ENCODE measurements at places on chromosomes 11 and 22.
A peak's percentile ranks its signal among the peaks of the same experiment; 100 is the strongest.

- no peak for DNase-seq
Observed at GRCh38 chr22:45483918-45484499, 18.7 kb upstream of the FBLN1 start.

- no peak for DNase-seq
Observed at GRCh38 chr11:72598466-72598865, 75.8 kb downstream of the PDE2A start.

- DNase-seq = no peak
Observed at GRCh38 chr11:8016440-8016839, 29.3 kb downstream of the EIF3F start.

DNA sequence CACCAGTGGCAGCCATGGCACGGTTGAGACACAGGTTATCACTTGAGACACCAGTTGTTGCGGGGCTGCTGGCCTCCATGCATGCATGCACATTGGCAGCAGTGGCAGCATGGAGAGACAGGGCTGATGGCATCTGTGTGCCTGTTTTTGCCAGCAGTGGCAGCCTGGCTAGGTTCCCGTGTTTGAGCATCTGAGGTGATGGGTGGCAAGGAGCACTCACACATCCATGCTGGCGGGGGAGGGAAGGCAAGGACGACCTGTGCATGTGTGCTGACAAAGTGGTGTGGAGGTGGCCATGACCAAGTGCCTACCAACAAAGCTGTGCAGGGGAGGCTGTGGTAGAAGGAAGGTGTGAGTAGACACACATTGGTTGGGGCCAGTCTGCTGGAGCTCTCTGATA is 133.5 kb downstream of the CNTN5 start:
- DNase-seq = no peak

DNA sequence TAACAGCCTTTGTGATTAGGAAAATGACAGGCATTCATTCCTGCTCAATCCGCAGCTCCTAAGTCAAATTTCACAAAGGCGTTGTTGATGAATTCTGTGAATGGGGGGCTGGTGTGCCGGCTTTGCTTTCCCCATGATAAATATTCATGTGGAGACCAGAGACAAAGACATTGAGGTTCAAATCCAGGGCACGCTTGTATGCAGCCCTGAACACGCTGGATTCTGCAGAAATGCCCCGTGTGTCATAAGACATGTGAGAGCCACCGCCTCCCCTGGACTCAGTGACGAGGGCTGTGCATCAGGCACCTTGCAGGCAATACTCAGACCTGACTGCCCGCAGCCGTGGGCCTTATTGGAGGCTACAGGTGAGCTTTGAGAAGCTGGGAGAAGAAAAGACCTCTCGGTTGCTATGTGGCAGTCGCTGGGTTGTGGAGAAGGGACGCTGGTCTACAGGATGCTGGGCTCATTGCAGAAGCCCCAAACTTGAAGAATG is 906.2 kb downstream of the BRD1 start:
- no peak for DNase-seq

GRCh38 chr11:44615913-44616791 is 50.7 kb downstream of the CD82 start:
- no peak for DNase-seq

DNA sequence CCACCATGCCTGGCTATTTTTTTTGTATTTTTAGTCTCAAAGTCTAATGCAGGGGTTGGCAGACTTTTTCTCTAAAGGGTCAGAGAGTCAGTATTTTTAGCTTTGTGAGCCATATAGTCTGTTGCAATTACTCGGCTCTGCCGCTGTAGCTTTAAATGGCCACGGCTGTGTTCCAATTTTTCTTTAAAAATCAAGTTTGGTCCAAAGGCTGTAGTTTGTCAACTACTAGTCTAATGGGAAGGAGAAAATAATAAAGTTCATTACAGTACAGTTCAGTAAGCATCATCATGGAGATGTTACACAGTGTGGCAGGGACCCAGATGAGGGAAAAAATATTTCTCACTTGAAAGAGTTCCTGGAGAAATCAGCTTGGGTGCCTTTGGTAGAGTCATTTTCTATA is 107.6 kb downstream of the CSNK2A3 start:
- DNase-seq = no peak

GRCh38 chr22:34834059-34834458 is 231.9 kb upstream of the ISX start:
- DNase-seq = no peak

- no peak for DNase-seq
Observed at GRCh38 chr11:25065746-25066145, 568.9 kb downstream of the LUZP2 start.

GRCh38 chr11:78828676-78829075 is 254.0 kb upstream of the NARS2 start:
- no peak for DNase-seq

GRCh38 chr22:23069502-23070357 is 589 bp upstream of the GNAZ start:
- peak; percentile 82 for DNase-seq

- no peak for DNase-seq
Observed at GRCh38 chr22:25551396-25551795, 13.1 kb upstream of the GRK3 start.

- no peak for DNase-seq
Observed at GRCh38 chr22:19619144-19620009, 94.9 kb upstream of the SEPTIN5 start.

GRCh38 chr22:36580846-36581245 is 51.9 kb upstream of the EIF3D start:
- no peak for DNase-seq

- DNase-seq = no peak
Observed at GRCh38 chr11:45933846-45934579, 11.6 kb downstream of the LARGE2 start.

DNA sequence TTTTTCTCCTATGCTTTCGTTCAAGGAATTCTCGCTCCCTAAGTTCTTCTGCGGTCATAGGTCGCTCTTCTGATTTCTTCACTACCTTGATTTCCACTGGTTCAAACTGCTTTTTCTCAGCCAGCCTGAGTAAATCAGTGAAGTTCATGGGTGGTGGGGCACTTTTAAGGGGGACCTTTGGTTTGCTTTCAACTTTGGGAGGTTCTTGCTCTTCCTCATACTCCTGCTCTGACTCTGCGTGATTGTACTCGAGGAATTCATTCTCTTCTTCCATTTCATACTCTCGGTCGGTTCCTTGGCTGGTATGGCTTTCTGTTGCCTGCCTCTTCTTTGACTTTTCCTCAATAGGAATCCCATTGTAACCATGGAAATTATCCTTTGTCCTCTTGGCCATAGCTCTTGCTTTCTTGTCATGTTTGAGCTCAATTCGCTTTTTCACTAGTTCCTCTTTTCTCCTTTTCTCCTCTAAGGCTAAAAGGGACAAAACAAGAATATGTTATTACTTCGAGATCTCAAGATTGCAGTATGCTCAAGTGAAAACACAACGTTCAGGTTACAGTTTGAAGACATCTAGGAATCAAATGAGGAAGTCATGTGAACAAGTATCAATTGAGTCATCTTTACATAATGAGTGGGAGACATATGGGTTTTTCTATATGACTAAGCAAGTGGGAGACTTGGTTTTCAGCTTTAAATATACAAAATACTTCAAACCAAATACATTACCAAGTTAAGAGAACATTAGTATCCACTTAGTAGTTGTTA is 16.2 kb downstream of the MISFA start:
- DNase-seq = no peak

DNA sequence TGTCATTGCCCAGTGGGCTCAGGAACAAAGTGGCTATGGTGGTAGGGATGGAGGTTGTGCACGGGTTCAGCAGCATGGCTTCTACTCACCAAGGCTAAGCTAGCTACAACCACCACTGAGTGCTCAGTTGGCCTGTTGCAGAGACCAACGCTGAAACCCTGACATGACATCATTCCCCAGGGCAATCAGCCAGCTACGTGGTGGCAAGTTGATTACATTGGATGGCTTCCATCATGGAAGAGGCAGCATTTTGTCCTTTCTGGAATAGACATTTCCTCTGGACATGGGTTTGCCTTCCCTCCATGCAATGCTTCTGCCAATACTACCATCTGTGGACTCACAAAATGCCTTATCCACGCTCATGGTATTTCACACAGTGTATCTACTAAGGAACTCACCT is 634.3 kb downstream of the OPCML start:
- DNase-seq = no peak

DNA sequence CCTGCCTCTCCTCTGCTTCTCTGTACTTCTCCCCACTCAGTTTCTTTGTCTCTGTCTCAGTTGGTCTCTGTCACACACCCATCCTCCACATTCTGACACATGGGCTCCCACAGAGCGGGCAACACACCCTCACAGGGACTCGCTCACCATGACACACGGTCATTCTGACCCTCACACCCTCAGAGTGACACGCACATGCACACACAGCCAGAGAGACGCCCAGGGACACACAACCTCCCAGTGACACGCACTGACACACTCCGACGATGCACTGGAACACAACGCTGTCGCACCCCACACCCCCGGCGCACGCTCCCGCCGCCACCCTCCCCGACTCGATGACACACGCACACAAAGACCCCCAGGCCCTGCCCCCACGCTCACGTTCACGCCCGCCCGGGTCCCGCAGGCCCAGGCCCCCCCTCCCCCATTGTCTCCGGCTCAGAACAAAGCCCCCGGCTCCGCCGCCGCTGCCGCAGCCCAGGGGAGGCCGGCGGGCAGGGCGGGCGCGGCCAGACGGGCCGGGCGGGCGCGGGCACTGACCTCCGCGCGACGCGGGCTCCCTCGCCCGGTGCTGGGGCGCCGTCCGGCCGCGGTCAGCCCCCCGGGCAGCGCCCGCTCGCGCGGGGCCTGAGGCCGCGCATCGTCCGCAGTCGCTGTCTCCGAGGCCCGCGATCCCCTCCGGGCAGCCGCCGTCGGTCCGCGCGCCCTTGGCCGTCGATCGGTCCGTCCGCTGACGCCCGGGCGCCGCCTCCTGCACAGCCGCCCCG is 404 bp downstream of the DCHS1 start:
- DNase-seq = no peak

DNA sequence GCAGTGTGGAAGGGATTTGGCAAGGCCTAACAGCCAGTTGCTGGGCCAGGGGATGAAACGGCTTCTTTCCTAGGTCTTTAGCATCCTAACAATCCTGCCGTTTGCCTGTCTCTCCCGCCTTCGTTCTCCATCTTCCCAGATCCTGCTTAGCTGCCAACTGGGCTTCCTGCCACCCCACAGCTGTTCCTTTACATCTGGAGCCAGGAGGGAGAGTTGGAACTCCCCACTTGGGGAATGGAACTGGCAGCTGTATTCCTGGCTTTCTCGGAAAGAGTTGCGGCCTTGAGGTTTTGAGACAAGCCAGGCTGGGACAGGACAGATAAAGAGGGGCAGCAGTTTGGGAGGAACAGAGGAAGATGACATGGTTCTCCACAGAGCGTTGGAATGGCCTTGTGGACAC is 59.6 kb downstream of the ST3GAL4 start:
- no peak for DNase-seq

- no peak for DNase-seq
Observed at GRCh38 chr22:30876221-30876751, 92.3 kb downstream of the MORC2 start.

GRCh38 chr11:47149782-47150181 is 26.9 kb downstream of the ARFGAP2 start:
- no peak for DNase-seq

DNA sequence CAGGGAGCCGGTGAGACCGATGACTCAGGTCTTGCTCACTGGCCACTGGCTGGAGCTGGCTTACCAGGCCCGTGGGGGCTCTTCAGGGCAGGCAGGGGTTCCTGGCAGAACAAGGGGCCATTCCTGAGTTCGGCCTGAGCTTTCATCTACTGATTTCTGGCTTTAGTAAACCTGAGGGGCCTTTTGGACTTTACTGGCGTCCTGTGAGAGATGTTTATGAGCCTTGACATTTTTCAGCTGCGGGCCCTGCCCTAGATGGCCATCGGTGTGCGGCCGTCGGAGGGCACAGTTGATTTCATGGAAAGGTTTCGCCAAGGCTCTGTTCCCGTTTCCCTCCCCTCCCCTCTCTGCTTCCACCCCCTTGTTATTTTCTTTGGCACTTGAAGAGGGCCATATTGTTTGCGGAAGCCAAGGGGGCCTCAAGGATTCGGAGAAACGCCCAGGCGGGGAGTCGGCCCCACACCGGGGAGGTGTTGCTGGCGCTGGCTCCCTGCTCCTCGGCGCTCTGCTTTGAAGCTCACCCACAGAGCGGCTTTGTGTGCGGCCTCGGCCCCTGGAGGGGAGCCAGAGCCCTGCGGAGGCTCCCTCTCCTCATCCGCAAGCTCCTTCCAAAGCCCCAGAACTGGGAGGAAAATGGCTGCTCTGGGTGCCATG is 17.7 kb downstream of the ELF5 start:
- DNase-seq = no peak

DNA sequence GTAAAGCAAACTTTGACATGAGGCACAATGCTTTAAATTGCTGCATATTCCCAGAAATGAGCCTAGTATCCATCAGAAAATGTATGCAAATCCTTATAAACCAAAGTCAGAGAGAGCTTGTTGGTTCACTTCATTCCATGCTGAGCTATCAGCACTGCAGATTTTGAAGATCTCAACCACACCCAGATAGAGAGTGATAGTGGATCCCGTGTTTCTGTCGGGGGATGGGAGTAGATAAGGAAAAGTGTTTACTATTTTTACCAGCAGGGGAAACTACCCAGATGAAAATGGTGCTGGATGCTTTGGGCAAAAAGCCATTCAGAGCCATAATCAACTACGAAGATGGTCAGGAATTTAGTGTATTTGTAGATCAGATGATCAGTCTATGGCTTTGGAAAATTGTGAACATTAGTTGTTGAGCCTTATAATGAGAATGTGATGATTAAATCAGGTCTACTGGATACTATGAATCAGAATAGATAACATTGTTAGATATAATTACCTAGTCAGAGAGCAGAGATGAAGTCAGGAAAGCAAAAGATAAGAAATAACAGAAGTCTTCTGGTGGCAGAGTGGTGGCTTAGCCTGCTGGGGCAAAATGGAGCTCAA is 10.8 kb downstream of the OR51B6 start:
- DNase-seq = no peak

DNA sequence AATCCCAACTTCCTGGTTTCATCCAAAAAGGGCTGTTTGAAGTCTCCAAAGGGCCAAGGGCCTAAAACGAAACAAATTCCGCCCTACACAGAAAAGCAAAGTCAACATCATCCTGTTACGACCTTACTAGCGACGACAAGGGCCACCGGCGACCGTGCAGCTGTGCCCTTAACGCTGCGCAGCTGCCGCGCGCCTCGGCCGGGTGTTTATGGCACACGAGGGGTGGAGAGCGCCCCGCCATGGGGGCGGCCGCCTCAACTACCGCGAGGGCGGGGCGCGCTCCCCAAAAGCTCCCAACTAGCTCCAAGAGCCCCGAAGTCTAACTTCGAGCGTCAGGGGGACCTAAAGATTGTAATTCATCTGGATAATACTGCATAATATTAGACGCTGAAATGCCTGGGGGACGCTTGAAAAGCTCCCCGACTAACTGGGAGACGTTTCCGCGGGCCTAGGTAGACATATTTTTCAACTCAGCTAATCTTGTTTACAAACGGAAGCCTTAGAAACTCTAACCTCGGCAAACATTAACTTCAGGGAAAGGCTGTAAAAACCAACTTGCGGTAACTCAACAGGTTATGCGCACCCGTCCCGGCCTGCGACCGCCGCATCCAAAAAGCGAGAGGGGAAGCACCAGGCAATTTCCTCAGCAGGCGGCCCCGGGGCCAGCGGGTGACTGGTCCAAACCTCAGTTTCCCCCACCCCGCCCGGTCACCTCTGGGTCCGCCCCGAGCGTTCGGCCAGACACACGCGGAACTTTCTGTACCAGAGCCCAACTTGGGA is 694 bp downstream of the TMEM123 start:
- peak; percentile 85 for DNase-seq

GRCh38 chr11:76557466-76557865 is 112.6 kb downstream of the EMSY start:
- DNase-seq = no peak

- no peak for DNase-seq
Observed at GRCh38 chr11:22161489-22161888, 31.4 kb upstream of the ANO5 start.

- DNase-seq = no peak
Observed at GRCh38 chr11:73453562-73453961, 77.4 kb downstream of the RELT start.

All from activated CD4-positive, alpha-beta T cell treated with anti-CD3 and anti-CD28 coated beads, Interleukin-2, amount 10 ng/mL, durations not matched to agents 7 days and 5 days (primary cell).